GM23248 (cell line): ENCODE measurements at places on chromosomes 2 and 18.
A peak's percentile ranks its signal among the peaks of the same experiment; 100 is the strongest.

GRCh38 chr2:7014174-7014640, 97.0 kb downstream of the RNF144A start:
- DNase-seq: peak; percentile 60

- no peak for DNase-seq
These were observed 310.8 kb downstream of the PIEZO2 start for GRCh38 chr18:10838553-10838952.

- DNase-seq: peak; percentile 8
These were observed 439.2 kb upstream of the ACVR2A start for GRCh38 chr2:147405651-147406050.

GRCh38 chr2:74702001-74702715, 48.1 kb downstream of the SEMA4F start:
- no peak for DNase-seq

DNA sequence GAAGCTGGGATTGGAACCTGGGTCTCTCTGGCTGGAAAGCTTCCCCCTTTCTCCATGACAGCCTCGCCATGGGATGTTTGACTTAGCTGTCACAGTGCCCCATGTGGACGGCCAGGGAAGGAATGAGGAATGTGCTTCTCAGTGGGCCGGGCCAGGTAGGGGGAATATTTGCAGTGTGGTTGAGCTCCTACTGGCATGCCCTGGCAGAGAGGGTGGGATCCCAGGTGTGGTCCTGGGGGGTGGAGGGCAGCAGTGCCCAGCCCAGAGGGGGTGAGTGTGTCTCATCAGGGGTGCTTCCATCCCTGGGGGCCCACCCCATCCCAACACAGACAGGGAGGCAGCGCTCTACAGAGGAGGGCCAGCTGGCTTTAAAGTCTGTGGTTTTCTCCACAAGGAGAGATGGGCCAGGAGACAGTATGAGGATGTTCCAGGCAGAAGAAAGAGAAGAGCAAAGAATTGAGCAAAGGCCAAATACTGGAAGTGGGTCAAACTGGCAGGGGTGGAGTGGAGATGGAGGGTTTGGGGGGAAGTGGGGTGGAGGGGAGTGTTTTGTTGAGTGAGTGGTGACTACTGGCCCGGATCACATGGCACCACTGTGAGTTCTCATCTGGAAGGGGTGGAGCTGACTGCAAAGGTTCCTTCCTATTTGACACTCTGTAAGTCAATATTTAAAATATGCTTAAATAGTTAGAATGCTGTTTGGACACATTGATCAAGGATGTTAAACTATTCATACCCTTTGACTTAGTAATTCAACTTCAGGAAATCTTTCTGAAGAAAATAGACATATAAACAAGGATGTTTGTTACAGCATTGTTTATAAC, 94.0 kb downstream of the MYCN start:
- no peak for DNase-seq

GRCh38 chr18:69622961-69623360, 222.3 kb downstream of the DOK6 start:
- DNase-seq: no peak

GRCh38 chr2:54274781-54275242, 18.8 kb upstream of the TSPYL6 start:
- peak; percentile 81 for DNase-seq

GRCh38 chr18:5052491-5052890, 144.6 kb downstream of the AKAIN1 start:
- peak; percentile 23 for DNase-seq

DNA sequence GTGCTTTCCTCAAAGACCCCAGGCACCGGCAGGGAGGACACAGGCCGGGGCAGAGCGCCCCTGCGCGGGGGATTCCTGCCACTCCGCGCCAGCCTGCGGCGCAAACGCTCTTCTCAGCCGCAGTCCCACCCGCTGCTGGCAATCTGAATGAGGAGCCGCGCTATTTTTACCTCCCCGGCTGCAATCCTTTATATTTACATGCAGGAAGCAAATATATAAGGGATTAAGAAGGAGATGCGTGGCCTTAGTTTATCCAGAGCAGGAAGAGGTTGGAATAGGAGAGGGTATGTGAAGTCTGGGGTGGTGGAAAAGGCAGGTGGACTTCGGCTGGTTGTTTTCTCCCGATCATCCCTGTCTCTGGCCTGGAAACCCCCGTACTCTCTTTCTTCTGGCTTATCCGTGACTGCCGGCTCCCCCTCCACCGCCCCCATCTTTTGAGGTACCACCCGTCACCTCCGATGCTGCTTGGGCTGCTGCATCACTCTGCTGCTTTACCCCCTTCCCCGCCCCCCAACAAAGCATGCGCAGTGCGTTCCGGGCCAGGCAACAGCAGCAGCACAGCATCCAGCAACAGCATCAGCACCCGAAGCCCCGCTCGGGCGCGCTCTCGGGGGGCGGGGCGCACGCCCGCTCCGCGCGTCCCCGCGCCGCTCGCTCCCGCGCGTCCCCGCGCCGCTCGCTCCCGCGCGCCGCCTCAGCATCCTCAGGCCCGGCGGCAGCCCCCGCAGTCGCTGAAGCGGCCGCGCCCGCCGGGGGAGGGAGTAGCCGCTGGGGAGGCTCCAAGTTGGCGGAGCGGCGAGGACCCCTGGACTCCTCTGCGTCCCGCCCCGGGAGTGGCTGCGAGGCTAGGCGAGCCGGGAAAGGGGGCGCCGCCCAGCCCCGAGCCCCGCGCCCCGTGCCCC, at the start of gene ADAM23:
Gene ADAM23 (plus strand): TSS at position 700 of the 902 bp plus-strand sequence. CDS start 335 bp downstream, outside the sequence.
- peak; percentile 84 for DNase-seq

DNA sequence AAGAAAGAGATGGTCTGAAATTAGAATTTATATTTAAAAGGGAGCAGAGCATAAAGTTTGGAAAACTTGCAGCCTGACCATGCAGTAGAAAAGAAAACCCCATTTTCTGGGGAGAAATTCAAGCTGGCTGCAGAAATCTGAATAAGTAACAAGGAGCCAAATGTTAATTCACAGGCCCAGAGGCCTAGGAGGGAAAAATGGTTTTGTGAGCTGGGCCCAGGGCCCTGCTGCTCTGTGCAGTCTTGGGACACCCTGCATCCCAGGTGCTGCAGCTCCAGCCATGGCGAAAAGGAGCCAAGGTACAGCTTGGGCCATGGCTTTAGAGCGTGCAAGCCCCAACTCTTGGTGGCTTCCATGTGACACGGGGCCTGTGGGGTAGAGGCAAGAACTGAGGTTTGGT, 41.3 kb downstream of the CFAP36 start:
- no peak for DNase-seq

DNA sequence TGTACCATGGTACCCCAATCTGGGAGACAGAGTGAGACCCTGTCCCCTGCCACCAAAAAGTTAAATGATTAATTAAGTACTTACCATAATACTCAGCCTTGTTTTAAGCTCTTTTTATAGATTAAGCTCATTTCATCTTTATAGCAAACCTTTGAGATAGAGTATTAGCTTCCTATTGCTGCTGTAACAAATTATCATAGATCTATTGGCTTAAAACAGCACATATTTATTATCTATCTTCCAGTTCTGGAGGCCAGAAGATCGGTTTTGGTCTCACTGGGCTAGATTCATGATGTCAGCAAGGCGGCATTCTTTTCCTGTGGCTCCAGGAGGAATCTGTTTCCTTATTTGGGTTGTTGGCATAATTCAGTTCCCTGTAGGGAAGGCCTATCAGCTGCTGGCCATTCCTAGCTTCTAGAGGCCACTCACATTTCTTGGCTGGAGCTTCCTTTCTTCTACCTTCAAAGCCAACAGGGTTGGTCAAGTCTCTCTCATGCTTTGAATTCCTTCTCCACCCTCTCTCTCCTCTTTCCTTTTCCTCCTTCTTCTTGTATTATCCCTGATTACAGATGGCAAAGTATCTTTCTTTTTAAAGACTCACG, 13.7 kb upstream of the GREB1 start:
- DNase-seq: no peak

DNA sequence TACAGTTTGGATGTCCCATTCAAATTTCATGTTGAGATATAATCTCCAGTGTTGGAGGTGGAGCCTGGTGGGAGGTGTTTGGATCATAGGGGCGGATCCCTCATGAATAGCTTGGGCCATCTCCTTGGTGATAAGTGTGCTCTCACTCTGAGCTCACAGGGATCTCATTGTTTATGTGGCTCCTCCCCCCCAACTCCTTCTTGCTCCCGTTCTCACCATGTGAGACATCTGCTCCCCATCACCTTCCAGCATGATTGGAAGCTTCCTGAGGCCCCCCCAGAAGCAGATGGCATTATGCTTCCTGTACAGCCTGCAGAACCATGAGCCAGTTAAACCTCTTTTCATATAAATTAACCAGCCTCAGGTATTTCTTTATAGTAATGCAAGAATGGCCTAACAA, 3.0 kb upstream of the INPP1 start:
- DNase-seq: peak; percentile 58

DNA sequence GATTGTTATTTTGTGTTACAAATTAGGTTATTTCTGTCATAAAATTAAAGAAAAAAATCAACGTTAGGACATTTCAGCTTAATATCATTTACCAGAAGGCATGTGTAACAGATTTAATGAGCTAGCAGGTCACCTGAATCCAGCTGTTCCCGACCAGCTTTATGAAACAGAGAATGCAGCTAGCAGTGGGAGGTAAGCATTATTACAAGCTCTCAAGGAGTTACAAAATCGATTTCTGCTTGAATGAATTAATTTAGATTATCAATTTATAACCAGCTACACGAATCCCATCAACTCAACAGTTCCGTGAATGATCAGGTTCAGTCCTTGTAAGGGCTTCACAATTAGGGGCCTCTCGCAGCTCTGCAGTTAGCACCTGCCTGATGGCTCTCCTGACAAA, 211.9 kb downstream of the PTGR3 start:
- DNase-seq: no peak

DNA sequence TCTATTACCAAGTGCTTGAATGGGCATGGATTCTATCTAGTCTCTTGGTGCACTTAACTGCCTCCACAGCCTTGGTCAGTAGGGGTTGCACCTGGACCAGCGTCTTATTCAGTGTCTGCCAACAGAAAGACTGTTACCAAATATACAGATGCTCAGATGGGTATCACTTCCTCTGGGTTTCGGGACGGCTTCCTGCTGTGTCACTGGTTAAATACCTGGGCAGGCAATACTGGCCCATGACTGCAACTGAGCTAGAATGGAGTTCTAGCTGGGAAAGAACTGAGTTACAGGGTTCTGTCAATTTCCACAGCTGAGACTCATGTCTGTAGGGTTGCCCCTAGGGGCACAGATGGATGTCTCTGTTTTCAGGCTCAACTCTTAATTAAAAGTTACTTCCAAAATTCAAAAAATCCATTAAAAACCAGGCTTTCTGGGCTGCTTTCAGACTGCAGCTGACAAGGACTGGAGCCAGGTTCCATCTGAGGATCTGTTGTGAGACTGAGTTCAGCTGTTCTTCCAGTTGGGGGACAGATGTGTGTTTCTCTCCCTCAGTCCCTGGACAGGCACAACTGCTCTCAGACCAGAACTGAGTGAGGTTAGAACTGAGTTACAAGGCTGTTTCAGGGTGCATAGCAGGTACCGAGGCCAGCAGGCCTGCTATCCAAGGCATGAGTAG, 789.6 kb upstream of the SLC8A1 start:
- DNase-seq: no peak

DNA sequence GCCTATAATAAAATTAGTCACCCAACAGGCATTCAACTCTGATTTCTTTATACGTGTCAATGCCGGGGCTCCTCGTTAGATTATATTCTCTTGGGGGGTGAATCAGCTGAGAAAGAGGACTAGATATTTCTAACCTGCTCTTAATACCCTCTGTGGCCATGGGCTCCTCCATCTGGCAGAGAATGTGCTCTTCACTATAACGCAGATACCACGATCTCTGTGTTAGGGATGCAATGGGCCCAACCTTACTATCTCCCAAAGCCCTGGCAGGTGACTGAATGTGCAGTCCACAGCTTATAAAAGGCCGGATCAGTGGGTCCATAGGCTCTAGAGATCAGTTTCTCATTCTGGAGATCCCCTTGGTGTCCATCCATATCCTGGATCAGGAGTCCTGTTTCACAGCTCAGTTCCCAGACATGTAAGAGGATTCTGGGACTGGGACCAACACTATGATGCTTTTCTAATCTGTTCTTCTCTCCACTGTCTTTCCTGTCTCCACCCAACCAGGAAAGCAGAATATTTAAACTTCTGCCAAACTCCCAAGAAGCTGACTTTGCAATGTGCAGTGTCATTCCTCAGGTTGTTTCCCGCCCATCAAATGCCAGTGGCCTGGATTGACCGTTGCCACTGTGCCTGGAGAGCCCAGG, 71.4 kb upstream of the CELF4 start:
- no peak for DNase-seq

DNA sequence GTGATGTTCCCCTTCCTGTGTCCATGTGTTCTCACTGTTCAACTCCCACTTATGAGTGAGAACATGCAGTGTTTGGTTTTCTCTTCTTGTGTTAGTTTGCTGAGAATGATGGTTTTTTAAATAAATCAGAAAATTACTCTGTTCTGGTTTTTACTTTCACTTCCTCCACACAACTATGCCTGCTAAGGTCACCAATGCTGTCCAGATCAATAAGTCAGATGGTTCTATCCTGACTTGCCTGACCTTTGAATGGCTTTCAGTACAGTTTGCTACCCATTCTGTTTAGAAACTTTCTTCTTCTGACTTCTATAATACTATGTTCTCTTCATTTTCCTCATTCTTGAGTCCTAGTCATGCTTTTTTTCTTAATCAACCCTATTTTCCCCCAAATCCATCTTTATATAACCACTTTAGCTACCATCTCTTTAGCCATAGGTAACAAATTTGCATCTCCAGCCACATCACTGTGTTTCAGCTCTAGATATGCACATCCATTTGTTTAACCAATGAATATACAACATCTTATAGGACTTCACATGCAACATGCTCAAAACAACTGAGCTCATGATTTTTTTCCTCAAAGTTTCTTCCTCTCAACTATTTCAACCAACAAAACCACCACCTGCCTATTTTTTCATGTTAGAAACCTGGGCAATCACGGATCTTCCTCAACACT, 58.8 kb upstream of the SLC38A11 start:
- no peak for DNase-seq

DNA sequence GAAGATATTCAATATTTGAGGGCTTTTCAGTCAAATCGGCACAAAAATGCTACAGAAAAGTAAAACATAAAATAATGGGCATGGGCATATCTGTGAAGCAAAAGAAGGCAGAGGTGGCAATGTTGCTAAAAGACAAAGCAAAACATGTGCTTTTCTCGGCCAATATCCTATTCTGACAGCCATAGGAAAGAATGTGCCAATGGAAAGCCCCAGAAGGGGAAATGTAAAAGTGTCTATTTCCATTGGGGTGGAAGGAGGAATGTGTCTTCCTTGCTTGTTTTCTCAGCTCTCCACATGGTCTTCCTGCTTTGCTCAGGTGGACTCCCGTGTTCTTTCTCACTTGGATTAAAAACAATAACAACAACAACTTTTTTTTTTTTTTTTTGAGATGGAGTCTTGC, 13.7 kb upstream of the PER2 start:
- DNase-seq: peak; percentile 36
